ENCODE measurements at places on chromosomes 1 and 21.

DNA sequence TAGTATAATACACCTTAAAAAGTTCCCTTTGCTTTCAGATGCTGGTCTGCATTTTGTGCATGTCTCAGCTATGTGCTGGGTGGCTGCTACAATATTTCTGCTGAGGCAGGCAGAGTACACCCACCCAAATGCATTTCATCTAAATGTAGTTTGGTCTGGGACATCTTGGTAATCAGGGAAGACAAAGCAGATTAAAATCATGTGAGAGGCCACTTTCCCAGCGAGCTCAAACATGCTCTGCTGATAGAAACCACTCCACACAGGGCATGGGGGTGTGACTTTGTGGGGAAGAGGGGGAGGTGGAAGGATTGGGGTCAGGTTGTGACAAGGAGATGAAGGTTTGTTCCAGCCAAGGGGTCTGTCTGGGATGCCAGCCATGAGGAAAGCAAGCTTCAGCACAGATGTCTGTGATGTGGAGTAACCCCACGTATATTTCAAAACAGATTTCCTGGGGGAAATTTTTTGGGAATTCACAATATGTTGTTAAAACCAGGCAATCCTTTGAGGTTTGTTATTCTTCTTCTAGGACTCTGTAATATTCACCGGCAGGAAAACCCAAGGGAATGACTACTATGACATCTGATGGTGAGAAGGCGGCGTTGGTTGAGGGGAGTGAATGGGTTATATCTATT, 255.1 kb upstream of the FGGY start:
- no peak for DNase-seq

DNA sequence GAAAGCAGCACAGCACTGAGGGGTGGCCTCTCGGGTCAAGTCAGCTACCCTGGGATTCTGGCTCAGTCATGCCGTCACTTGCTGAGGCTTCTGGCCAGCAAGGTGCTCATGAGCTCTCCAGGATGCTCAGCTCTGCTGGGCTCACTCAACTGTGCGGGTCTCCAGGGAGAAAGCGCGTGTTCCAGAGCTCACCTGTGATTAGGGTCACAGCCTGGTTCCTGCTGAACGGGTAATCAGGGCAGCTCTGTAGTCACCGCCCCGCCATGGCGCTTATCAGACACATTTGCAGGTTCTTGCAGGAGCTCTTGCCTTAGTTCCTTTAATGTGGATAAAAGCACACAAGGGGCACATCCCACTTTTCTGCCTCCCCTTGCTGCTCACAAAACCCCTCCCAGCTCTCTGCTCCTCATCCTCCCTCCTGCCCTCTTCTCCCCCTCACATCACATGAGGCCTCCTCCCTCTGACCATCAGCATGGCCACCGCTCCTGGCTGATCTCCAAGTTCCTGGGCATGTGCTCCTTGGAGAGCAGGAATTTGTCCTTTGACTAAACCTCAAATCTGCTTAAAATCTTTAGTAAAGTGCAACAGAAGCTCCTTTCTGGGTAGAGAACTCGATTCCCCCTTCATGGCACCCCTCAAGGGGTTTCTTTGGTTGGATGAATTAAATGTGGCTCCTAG, 2.0 kb downstream of the PCP4 start:
- DNase-seq: no peak

GRCh38 chr1:19859876-19860275, 22.3 kb upstream of the OTUD3 start:
- no peak for DNase-seq

DNA sequence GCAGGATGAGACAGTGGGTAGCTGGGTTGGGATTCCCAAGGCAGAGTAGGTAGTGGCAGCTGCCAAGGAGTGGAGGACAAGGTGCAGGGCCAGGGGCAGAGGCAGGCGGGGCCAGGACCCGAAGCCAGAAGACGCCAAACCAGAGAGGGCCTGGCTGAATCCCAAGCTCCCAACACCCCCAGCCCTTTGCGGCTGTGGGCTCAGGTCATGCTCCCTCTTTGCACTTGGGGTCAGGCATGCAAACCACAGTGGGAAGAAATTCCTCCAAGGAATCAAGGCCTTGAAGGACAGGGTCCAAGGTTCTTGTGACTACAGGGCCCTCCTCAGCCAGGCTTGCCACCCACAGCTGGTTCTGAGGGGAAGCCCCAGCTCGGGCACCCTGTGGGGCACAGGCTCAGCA, 6.2 kb downstream of the C1orf210 start:
- DNase-seq: no peak

DNA sequence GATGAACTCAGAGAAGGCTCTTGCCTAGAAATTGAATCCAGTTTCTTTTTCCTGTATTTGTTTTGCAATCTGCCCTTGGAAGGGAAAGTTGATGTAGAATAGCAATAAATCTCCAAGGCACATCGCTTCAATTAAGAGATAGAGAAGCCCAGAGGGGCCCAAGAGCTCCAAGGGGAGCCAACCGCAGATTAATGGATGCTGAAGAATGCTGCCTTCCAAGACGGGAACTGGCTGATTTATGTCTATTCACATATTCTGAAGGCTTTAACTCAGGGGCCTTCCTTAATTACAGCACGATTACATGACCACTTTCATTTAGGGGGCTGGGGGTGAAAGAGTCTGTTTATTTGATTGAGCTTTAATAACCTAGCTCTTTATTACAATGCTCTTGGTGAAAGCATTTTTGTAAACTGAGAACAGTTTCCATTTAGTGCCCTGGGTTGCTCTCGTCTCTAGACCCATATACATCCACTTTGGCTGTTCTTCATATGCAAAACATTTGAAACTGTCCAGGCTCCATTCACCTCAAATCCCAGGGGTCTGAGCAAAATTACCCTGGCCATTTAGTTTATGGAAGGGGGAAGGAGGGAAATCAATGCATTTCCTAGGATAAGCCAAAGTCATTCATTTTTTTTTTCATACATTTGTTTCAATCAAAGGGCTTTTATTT, 87.4 kb upstream of the CLDN14 start:
- no peak for DNase-seq

Measured in hematopoietic multipotent progenitor cell treated with erythropoietin and hydrocortisone succinate and interleukin-3 and kit ligand, for 17 days (in vitro differentiated cells).